CD4-positive, alpha-beta T cell treated with Interleukin-15 for 4 hours (primary cell): ENCODE measurements at places on chromosomes 5 and 9.

DNA sequence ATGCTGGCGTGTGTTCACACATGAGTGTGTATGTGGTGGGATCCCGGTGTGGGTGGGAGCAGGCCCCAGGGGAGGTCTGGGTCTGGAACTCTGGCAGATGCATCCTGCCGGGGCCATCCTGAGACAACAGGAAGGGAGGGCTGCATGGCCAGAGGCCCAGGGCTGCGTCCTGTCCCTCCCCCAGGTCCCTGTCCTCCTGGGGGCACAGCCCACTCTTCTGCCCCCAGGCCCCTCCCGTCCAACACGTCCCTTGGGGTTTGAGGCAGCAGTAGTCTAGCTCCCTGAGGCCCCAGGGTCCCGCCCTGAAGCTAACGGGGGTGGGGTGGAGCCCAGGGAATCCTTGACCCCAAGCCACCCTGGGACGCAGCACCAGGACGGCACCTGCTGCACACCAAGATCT lies 16.6 kb downstream of the FLT4 start:
- DNase-seq = no peak

DNA sequence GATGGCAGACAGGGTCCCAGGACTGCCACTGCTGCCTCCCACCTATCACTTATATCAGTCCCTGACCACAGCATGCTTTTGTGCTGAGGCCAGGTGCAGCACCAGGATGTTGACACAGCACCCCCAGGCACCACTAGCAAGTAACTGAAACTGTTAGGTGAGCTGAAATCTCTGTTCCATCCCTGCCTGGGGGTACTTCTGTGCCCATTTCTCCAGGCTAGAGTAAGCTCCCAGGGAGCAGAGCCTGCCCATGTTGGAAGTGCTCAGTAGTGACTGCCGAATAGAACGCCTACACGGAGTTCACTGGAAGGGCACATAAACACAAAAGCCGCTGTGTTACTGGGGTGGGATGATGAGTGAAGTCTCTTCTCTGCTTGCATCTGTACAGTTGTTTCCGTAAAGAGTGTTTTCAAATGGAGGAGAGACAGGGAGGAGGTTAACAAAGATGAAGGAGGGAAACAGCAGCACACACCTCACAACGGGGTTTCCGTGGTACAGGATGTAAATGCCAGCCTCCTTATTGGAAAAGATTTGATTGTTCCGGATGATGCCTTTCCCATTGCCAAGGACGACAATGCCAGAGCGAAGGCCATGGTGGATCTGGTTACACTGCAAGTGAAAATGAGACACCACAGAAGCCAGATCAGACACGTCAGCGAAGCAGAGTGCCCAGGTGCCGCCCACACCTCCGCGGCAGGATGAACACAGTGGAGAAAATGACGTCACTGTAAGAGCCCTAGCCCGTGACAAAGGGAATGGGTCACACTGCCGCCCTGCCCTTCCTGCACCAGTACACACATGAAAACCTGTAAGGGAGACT lies 43.1 kb downstream of the POLR1E start:
- DNase-seq = peak; percentile 79

DNA sequence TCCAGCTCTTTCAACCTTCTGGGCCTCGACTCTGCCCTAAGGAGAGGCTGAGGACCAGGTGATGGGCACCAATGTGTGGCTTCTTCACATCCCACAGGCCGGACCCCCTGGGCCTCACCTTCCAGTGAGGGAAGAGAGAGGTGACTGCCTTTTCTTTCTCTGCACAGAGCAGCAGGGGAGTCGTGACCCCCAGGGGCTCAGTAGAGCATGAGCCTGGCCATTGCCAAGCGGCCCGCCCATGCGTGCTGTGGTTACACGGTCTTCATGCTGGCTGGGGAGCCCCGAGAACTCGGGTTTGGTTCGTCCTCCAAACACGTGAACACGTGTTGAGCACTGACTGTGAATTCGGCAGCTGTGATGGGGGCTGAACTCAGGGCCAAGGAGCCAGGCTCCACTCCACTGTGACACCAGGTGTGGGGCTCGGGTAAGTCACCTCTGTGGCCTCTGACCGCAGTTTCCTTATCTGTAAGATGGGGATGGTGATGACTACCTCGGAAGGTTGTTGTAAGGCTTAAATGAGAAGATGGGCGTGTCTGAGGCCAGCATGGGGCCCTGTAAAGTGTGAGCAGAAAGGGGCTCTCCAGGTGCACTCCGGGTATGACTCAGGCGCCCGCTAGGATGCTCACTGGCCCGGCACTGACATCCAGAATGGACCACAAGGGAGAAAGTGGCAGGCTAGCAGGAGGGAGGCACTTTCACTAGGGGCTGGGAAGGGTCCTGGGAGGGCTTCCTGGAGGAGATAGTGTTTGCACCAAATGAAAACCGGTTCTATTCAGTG lies 13.4 kb upstream of the GRHPR start:
- peak; percentile 80 for DNase-seq

GRCh38 chr5:150272531-150272930 lies 17.0 kb downstream of the CAMK2A start:
- DNase-seq = no peak

DNA sequence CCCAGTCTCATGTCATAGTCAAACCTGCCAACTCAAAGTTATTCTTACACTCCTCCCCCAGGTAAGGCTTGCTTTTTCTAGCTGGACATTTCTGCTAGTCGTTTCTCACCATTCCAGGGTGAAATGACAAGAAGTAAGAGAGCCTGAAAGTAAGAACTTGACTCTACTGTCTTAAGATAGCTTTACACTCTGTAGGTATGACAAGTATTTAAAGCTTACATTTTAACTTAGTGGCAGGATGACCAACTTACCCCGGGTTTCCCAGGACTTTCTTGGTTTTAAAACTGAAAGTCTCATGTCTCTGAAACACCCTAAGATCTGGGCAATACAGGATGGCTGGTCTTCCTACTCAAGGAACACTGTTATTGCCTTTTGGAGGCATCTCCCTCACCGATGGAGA lies 67.5 kb upstream of the PIK3R1 start:
- no peak for DNase-seq

DNA sequence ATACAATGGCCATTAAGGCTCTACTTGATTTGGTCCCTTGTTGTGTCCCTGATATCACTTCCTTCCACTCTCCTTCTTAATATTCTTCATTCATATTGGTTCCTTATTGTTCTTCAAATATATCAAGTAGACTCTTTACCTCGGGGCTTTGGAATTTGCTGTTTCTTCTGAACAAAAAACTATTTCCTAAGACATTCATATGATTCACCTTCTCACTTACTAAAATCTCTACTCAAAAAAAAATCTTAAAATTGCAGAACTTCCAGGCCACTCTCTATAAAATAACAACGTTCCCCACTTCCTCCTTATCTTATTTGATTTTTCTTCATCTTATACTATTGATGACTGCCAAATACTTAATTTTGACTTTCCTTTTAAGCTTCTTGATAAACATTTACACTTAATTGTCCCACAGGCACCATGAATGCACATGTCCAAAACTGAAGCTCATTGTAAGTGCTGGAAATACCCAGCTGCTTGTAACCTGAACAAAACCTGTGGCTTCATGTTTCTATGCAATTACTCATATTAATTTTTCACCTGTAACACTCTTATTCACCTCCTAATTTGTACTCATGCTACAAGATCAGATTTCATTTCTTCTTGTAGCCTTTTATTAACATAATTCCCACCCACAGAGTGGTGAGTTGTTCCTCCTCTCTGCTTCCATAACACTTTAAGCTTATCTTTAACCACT lies 58.4 kb upstream of the NUDT12 start:
- DNase-seq = no peak

DNA sequence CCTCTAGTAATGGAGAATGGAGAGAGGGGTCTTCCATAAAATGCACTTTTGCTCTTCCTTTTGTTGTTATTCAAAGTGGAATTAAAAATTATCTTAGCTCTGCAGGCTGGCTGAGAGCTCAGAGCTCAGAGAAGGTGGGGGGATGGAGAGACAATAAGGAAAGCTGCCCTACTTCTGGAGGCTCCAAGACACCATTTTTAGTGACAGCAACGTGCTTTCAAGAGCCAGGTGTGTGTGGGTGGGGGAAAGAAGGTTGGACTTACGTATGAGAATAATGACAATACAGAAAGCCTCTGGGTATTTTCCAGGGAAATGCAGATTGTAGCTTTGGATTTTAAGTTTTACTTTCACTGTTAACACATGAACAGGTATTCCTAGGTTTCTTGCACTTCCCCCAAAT lies 173.9 kb downstream of the TRPM3 start:
- DNase-seq = no peak
